ENCODE measurements at places on chromosomes 16 and 17.

DNA sequence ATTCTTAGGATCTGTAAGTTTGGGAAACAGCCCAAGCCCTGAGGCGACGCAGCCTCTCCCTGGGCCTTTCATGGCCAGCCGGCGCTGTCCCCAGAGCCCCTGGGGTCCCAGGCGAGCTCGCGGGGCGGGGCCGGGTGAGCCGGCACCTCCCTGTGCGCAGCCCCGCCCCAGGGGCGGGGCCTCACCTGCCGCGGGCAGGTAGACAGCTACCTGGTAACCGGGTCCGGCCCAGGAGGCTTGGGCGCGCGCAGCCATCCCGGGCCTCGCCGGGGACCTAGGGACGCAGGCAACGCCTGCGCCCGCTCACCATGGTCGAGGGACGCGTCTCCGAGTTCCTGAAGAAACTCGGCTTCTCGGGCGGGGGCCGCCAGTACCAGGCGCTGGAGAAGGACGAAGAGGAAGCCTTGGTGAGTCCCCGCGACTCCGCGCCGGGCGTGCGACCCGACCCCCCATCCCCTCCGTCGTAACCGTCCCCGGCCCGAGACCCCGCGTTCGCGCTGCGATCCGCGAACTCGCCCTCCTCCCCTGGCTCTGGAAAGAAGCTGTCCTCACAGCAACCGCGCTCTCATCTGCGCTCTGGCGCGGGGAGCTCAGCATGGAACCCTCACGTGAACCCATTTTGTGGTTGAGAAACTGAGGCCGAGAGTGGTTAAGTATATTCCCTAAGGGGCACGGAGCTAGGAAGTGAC, at the start of gene ATP2C2:
ATP2C2 (plus strand) TSS at position 231 of the 689 bp plus-strand sequence; CDS start at position 309, 78 bp downstream.
- DNase-seq = no peak

DNA sequence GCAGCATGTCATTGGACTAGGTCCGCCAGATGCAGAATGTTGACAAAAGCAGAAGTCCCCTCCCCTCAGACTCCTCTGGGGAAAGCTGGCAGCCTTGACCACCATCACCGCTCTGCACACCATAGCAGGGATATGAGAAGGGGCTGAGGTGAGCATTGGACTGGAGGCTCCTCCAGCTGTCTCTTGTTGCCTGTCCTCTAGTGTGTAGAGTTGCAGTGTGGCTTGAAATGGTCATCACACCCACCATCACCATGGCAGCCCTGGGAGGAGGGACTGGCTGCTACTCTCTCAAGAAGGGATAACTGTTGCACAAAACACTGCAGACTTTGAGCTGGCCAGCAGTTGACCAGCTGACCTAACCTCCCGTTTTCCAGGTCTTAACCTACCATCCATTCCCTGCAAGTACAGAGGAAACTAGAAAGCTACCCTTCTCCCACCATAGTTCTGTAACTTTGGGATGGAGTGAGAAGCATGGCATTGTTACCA, 38.3 kb downstream of the HLF start:
- DNase-seq = no peak

- DNase-seq = peak; percentile 46
Measured at GRCh38 chr17:57988301-57989250, 522 bp upstream of the VEZF1 start.

DNA sequence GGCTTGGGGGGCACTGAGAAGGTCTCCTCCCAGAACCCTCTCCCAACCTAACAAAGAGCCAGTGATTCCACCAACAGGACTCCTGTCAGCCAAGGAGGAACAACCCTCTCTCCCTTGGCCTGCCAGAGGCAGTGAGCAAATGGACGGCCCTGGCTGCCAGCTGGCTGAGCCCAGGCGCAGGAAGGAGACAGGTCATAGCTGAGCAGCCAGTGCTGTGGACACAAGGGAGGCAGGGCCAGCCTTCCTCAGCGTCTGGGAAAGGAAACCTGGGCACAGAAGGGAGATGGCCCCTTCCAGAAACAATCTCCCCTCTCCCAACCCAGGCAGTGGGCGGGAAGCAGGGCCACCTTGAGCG, 2.1 kb downstream of the MPO start:
- no peak for DNase-seq

DNA sequence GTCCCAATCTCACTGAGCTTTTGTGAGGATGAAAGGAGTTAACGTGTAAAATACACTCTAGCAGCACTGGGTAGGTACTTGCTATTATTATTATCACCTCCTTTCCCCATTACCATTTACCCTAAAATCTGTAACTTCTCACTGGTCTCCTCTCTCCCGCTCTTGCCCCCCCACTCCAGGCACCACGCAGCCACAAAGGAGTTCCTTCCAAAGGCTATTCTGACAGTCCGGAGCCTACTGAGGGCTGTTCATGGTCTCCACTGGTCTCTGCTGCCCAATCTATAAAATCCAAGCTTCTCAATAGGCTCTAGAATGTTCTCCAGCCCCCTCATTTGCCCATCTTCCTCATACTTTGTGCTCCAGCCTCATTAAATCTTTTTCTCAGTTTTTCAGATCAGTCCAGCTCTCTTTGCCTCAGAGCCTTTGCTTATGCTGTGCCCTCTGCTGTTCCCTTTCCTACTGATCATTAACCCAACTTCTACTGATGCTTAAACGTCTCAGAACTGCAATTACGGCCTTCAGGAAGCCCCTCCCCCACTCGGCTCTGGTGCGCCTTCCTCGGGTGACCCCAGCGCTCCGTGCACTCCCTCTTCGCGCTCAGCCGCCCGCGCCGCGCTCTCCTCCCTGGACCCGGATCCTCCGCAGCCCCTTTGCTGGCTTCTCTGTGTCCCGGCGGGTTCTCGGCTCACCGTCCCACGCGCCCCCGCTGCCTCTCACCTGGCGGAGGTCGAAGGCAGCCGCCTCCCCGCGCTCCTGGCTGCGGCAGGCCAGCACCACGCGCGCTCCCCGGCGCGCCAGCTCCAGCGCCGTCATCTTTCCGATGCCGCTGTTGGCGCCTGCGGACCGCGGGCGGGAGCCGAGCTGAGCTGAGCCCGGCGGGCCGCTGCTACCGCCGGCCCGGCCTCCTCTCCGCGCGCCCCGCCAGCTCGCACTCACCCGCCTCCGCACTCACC, 737 bp downstream of the DHRS13 start:
- no peak for DNase-seq

GRCh38 chr16:68992521-68992920, 112.9 kb upstream of the HAS3 start:
- DNase-seq = no peak

DNA sequence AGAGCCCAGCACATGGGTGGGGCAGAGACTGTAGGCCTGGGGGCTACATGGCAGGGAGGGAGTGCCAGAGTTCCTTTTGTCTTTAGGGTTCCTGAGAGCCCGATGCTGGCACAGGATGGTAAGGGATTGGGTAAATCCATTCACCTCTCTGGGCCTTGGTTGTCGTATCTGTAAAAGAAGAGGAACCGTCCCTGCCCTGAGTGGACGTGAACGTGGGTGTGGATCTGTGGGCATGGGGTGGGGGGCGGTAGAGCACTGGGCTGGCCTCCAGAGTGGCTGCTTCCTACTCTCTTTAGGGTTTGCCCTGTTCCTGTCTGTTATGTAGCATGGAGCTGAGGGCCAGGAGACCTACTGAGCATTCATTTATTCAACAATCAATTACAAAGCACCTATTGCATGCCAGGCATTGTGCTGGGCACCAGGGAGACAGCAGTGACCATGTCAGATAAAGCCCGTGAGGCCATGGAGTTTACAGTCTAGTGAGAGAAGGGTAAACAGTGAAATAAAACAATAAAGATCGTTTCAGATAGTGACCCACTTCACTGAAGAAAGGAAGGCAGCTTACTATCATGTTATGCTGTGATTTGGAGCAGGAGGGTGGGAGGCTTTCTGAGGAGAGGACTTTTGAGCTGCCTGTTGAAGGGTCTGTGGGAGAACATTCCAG, 13.1 kb upstream of the TCAP start:
- no peak for DNase-seq

DNA sequence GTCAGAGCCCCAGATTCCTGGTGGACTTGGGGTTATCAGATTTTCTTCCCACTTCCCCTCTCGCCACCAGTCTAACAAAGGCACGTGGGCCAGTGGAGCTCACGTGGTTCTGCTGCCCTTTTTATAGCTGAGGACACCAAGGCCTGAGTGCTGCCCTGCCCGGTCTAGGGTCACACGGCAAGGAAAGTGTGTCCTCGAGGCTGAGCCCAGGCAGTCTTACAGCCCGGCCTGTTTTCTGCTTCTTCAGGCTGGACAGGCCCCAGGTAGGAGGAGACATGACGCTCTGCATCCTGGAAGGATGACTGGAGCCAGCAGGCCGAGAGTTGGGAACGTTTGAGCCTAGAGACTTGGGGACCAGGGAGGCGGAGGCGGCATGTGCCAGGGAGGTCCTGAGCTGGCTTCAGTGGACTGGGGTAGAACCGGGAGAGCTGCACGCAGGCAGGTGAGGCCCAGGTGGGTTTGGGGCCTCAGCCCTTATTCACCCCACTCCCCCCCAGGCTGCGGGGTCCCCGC, 3.5 kb downstream of the CTRB1 start:
- DNase-seq = no peak

DNA sequence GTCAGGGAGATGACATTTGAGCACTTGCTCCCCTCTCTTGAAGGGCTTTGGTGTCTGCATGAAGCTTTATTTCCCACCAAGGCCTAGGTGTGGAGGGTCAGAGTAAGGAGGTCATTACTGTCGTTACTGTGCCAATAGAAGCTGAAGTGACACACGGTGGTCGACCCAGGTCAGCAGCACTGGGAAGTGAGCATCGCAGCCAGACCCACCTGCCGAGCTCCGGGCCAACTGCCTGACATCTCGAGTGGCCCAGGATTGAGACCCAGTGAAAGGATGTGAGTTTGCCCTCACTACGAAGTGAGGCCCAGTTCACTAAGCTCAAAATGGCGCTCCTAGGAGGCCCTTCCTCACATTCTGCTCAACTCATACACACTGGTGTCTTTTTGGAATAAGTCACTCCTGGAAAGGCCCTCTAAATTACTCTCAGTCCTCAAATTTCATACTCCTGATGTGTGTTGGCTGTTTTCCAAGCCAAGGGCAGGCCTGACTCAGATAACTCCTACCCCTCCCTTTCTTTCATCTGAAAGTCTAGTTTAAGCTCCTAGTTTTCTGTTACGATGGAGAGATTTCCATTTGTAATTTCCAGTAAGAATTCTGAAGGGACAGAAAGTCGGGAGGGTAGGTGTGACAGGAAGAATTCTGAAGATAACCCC, 200.4 kb downstream of the LGALS9B start:
- no peak for DNase-seq
